ENCODE measurements at places on chromosomes 6 and 20. TPM values are rescaled to one million over a fixed set of nuclear protein-coding genes. Genes with fewer than 3 reads are reported as not detected.

PLA2G7 gene
- 3.0 TPM for total RNA-seq

FAM162B gene
- not detected for total RNA-seq

PRDM1 gene
- 23.4 TPM for total RNA-seq

PSMA7 gene
- total RNA-seq = 197 TPM

PRL gene
- not detected for total RNA-seq

CST5 gene
- not detected for total RNA-seq

HSPA1L gene
- 1.3 TPM for total RNA-seq

DDX43 gene
- total RNA-seq = 0.39 TPM

LRRC73 gene
- 0.23 TPM for total RNA-seq

ECHDC1 gene
- total RNA-seq = 104 TPM

SPATS1 gene
- total RNA-seq = not detected

BPHL gene
- 30.0 TPM for total RNA-seq

NMBR gene
- total RNA-seq = not detected

DPPA5 gene
- not detected for total RNA-seq

VWA7 gene
- 8.2 TPM for total RNA-seq

PHACTR1 gene
- 3.1 TPM for total RNA-seq

ANGPT4 gene
- not detected for total RNA-seq

VSTM2L gene
- 2.6 TPM for total RNA-seq

KCNQ2 gene
- 1.4 TPM for total RNA-seq

ILRUN gene
- total RNA-seq = 51.1 TPM

CLPSL2 gene
- total RNA-seq = not detected

SAMHD1 gene
- 24.1 TPM for total RNA-seq

TRERF1 gene
- 3.8 TPM for total RNA-seq

DDX39B gene
- total RNA-seq = 239 TPM

FOXQ1 gene
- total RNA-seq = 0.23 TPM

RGS17 gene
- 0.28 TPM for total RNA-seq

DEF6 gene
- total RNA-seq = 15.1 TPM

All from mucosa of descending colon (tissue), 3 donors.